GDM1 (cell line): ENCODE measurements at places on chromosomes 12 and 14.

DNA sequence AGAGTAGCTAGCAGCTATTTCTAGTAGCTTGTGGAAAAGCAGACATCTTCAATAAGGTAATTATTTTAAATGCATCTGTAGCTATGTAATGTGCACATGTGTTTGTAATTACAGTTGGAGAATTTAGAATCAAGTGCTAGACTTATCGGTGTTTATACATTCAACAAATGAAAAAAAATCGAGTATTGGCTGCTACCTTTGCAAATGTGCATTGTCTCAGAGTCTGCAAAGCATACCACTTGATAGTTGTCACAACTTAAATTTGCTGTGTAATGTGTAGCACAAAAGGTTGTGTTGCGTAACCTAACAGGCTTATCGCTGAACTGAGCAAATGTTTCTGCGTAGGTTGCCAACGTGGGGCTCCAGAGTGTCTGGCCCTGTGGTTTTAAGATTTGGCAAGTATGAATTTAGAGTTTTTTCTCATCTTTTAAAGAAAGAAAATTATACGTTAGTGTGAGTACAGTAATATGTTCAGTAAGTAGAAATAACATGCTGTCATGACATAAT lies 44.3 kb downstream of the TMTC2 start:
- no peak for DNase-seq

GRCh38 chr14:64095620-64096019 lies 198.6 kb downstream of the ESR2 start:
- DNase-seq = no peak

DNA sequence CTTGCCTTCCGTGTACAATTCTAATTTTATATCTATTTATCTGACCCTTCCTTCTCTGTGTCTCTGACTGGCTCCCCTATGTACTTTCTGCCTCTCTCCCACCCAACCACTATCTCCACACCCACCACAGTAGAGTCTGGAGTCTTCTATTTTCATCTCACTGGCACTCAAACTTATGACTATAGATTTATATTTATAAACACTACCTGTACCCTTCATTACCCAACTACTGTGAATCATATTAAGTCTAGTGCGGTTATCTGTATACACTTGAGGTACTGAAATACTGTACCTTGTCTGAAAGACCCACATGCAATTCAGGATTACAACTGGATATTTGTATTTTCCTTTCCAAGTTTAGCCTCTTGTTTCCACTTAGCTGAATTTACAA lies 36.1 kb downstream of the ATP2B1 start:
- DNase-seq = no peak

GRCh38 chr14:22140633-22141032 lies 448.4 kb downstream of the DAD1 start:
- no peak for DNase-seq

DNA sequence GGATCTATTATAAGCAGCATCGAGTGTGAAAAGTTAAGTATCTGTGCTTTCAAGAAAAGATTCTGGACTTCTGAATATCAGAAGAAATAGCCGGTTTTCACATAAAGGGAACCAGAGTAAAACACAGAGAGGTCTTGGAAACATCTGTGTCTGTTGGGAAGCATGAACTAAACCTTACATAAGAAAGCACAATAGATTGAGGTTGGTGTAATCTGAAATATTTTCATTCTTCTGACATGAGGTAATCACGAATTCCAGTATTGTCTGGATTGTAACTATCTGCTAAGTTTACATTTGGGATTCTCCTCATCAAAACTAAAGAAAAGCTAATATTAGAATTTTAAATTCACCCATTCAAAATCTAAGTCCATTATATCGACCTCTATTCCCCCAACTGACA lies 161.3 kb downstream of the CPNE8 start:
- DNase-seq = no peak

DNA sequence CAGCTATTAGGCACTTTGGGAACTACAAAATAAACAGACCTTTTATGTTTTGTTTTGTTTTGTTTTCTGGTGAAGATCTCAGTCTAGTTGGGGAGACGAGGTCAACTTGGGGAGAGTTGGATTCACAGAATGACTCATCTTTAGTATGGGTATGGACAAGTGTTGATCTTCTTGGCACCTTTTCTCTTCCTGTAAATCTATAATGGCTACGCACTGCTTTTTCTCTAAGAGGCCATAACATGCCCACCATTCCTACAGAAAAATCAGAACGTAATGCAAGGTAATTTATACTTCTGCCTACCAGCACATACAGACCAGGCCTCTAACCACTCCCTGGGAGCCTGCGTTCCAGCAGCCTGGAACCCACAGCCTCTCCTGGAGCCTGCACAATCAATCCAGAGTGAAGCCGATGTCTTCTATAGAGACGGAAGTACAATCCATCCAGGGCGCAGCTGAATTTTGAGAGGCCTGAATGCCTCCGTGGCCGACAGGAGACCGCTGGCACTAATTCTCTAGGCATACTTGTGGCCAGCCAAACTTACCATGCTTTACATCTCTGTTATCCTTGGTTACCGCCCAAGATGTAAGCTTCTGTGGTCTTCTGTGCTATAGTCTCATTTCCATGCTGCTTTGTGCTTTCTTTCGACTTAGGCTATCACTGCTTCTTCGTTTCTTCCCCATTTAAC lies 717 bp downstream of the PPHLN1 start:
- DNase-seq = no peak

DNA sequence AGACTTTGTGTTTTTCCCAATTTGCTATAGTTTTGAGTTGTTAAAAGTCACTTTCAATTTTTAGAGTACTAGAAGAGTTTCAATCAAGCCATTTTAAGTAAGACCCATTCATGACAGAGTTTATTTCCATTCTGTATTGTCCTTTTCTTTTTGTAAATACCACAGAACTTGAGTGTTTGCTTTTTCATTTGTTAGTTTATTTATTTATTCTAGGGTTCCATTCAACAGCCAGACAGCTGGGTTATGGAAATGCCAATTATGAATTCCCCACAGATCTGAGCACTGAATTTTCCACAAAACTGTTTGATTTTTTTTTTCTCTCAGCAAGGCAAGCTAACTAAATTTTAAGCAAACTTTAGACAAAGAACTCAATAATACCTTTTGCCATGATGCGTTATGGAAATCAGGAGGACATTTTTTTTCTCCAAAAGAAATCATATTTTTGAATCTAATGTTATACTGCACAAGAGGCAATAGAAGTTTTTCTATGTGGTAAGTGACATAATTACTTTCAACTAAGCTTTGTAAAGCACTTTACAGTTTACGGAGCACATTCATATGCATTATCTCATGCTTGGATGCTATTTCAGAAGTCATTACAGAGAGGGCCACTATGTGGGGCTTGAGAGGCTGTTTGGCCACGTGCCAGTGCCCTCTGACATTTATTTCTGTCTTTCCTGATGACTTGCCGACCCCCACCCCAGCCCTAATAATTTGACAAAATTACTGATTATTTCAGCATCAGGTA lies 181.5 kb downstream of the VRK1 start:
- no peak for DNase-seq

GRCh38 chr14:104843442-104844305 lies 21.4 kb upstream of the CEP170B start:
- DNase-seq = no peak

DNA sequence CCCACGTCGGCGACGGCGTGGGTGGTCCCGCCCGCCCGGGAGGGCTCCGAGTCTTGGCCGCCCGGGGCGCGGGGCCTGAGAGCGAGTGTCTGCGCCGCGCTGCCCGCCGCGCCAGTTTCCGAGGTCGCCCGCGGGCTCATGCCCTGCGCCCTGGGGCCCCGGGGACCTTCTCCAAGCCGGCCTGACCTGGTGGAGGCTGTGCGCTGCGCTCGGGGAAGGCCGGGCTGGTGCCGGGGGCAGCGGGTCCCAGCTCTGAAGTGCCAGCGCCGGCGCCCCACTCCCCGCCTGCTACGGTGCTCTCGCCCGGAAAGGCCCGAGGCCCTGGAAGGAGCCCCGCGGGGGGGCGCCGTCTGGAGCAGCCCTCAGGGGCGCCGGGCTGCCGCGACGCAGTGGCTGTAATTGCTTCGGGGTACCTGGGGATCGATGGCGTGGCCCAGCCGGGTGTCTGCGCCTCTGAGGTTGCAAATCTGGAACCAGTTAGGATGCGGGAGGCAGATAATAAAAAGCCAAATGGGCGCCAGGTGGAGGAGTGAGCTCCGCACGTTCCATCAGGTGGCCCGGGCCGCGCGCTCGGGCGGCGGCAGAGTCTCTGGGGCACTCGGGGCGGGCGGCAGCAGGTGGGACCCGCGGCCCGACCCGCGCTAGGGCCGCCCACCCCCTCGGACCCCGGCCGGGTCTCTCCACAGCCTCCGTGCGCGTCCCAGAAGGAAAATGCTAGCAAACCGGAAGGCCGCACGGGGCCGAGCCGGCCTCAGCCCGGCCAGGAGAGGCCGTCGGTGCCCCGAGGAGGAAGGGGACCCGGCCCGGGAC lies 102.3 kb upstream of the DIO3 start:
- DNase-seq = no peak

DNA sequence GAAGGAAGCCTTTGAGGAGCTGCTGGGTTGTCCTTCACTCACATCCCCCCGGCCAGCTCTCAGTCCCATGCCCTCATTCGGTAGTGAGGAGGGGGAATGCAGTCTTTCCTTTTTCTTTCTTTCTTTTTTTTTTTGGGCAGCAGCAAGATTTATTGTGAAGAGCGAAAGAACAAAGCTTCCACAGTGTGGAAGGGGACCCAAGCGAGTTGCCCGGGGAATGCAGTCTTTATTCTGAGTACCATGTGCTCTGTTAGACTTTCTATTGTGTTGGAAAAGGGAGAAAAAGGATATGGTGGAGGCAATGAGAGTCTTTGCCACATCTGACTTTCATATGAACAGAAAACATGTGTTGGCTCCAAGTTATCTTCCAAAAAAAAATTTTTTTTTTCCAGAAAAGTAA lies 29.9 kb upstream of the YARS2 start:
- DNase-seq = no peak

DNA sequence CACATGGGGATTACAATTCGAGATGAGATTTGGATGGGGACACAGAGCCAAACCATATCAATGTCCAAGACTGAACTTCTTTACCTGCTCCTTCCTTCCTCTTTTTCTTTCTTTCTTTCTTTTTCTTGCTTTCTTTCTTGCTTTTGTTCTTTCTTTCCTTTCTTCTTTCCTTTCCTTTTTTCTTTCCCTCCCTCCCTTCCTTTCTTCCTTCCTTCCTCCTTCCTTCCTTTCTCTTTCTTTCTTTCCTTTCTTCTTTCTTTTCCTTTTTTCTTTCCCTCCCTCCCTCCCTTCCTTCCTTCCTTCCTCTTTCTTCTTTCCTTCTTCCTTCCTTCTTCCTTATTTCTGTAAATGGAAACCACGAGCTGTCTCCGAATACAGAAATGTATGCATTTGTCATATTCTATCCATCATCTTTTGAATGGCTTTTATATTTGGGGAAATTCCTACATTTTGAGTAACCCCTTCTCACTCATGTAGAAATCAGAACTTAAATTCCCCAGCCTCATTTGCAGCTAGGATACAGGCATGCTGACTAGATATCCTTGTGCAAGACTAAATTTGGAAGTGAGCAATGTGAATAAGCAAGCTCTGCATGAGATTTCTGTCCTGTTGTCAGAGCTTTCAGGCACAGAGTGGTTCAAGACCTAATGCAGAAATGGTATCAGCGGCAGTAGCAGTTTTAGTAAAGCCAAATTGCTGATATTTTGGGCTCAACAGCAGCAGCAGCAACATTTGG lies 11.5 kb downstream of the GPR33 start:
- DNase-seq = no peak

GRCh38 chr12:128810182-128811127 lies 13.3 kb downstream of the SLC15A4 start:
- DNase-seq = no peak

GRCh38 chr12:121334513-121335343 lies 17.5 kb downstream of the ANAPC5 start:
- DNase-seq = peak; percentile 25

- no peak for DNase-seq
Observed at GRCh38 chr12:108596854-108597558, 878 bp downstream of the TMEM119 start.

GRCh38 chr12:67633708-67634107 lies 14.8 kb upstream of the DYRK2 start:
- DNase-seq = no peak

DNA sequence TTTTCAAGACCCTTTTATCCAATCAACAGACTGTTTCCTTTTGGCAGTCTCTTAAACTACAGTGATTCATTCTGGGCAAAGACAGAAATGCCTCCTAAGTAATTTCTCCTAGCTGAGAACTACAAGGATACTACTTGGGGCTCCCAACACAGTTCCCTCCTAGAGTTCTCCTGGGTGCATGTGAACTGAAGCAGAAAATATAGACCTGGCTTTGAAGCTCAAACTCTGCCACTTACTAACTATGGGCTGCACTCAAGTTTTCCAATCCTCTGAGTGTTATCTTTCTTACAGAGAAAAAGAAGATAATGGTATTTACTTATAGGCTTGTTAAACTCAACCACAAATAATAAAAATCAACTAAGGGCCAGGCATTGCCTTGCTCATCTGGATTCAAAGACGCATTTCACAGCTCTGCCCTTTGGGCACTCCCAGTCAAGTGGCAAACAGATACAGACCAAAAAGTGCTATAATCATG lies 97.6 kb downstream of the EFCAB11 start:
- no peak for DNase-seq
